Peyer's patch (tissue), 4 donors: ENCODE measurements at places on chromosomes 3 and 15. TPM values are rescaled to one million over a fixed set of nuclear protein-coding genes. Genes with fewer than 3 reads are reported as not detected.
A peak's percentile ranks its signal among the peaks of the same experiment; 100 is the strongest.

GRCh38 chr3:98797905-98798304 lies 34.8 kb downstream of the ST3GAL6 start:
- no peaks in the 10 kb centered on the region for H3K27me3 ChIP-seq
- no peak overlapping the region for H3K4me3 ChIP-seq

DNA sequence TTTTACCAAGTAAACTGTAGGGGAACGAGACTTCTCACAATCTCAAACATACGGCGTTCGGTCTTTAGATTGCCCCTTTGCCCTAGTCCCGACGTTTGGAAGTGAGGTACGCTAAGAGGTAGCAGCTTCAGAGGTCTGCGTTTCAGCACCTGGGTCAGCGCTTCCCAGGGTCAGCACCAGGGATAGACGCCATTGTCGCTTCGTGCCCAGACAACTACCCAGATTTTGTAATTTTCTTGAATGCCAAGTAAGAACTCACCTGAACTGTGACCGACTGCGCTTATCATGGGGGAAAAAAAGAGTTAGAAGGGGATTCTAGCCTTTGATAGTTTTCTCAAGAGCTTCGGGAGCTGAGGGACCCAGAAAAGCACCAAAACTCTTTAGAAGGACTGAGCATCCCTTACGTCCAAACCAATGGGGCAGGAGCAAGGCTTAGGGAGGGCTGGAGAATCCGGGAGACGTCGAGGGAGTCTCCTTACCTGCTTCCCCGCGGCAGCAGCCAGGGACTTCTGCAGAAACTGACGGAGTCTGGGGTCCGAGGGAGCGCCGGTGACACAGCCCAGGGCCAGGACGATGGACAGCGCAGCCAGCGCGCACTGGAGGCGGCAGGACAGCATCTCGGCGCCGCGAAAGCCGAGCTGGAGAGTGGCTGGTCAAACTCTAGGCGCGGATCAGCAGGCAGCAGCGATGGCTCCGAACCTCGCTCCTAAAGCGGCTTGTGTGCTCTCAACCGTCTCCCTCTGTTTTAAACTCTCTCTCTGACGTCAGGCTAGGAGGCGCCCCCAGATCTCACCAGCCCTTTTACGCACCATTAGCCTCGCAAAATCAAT lies at the start of gene SST:
TSS of gene SST (minus strand) at position 720 of the 830 bp plus-strand sequence. CDS start at position 617, 103 bp downstream.
- H3K27ac ChIP-seq = no peak within 1 kb of the TSS
- H3K27me3 ChIP-seq = no peaks in the 10 kb centered on the region
- no peak within 1 kb of the TSS for H3K4me3 ChIP-seq
- DNase-seq = no peak

GRCh38 chr3:115685097-115685496 lies 61.8 kb downstream of the GAP43 start:
- H3K27me3 ChIP-seq = no peaks in the 10 kb centered on the region
- H3K27ac ChIP-seq = no peak overlapping the region
- H3K4me1 ChIP-seq = no peaks in the 10 kb centered on the region
- H3K4me3 ChIP-seq = no peak overlapping the region

DNA sequence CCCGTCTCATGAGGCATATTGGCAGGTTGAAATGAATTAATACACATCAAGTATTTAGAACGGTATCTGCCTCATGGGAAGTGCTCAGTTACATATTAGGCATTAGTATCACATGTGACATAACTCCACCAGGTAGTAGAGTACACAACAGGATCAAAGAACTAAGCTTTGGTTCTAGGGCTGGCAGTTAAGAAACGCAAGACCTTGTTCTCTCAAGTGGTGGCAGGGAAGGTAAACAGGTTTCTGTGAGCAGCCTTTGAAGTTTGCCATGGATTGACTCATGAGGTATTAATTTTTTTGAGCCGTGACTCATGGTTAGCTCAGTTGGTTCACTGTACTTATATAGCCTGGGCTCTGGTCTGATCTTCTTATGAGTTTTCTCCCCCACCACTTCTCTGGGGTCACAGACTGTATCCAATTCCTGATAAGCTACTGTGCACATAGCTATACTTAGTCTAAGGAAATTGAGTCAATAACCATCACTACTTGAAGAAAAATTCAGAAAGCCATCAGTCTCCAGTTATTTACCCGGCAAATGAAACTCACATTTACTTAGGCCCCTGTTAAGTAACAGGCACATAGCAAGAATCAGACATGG lies 155.6 kb upstream of the STT3B start:
- no peak overlapping the region for H3K4me3 ChIP-seq
- no peaks in the 10 kb centered on the region for H3K36me3 ChIP-seq
- H3K4me1 ChIP-seq = no peaks in the 10 kb centered on the region

DNA sequence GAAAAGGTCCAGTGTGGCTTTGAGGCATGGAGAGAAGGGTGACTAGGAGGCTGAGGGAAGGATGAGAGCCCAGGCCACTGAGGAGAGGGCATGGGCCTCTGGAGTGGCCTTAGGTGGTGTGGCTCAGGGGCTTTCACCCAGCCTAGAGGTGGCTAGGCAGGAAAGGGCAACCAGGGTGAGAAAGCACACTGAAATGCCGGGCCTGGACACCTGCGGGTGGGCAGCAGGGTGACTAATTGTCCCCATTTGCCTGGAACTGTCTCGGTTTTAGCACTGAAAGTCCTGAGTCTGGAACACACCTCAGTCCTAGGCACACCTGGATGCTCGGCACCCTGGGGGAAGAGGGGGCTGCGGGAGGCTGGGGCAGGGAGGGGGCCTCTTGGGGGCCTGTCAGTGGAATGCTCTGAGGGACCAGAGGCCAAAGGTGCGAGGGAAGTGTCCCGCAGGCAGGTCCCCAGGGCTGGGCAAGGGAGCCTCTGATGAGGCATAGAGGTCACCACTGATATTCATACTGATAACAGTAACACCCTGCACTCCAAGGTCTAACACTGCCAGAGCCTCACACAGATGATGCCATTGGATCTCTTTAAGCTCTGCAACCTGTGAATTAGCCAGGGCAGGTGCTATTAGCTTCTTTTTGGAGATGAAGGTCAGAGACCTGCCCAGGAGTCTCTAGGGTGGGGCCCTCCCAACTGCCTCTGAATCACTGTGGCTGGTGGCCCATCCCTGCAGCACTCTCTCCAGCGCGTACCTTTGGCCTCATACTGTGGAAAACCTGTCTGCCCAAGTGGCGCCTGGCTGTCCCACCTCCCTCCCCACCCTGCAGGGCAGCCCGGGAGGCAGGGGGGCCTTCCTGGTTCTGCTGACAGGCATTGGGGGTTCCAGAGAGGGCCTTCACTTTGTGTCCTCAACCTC lies 3.0 kb upstream of the PHGR1 start:
- peaks cover 6% of the 10 kb centered on the region for H3K36me3 ChIP-seq
- H3K4me1 ChIP-seq = no peaks in the 10 kb centered on the region
- no peak overlapping the region for H3K4me3 ChIP-seq
- no peak for DNase-seq
- H3K27me3 ChIP-seq = no peaks in the 10 kb centered on the region

Gene TFG
- 108 TPM for total RNA-seq

- peaks cover 8% of the 10 kb centered on the region for H3K36me3 ChIP-seq
- H3K4me1 ChIP-seq = no peaks in the 10 kb centered on the region
- no peak for DNase-seq
Measured at GRCh38 chr3:138786788-138787271, 47.9 kb downstream of the PIK3CB start.

DNA sequence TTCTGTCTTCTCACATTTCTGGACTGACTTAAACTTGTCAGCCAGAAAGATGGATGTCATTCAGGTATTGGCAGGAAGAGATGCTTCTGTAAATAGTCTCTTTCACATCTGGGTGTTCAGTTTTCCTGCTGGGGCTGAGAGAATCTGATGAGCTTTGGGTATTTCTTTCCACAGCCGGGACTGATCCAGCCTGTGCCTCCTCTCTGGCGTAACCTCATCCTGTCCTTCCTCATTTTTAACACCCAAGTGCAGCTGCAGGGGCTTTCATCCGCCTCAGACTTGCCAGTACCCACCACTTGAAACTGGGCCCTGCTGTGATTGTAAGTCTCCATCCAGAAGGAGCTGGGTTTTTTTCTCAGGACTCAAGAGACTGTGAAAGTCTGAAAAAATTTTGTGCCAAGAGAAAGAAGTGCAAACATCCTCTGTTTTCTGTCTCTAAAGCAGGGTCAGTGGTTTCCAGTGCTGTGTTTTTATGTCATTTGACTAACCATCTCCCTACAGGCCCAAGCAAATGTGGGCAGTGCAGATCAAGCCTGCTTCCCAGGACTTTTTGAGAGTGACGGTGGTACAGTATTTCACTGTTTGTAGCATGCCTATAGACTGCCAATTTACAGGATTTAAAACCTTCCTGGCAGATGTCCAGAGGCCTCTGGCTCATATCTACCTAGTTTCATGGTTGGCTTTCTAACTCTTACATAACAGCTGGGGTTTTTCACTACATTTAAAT lies 342.7 kb downstream of the PTPRG start:
- H3K27me3 ChIP-seq = no peaks in the 10 kb centered on the region
- peak overlapping the region; percentile 22 for H3K27ac ChIP-seq
- H3K4me3 ChIP-seq = no peak overlapping the region
- no peak for DNase-seq
- no peaks in the 10 kb centered on the region for H3K4me1 ChIP-seq
- H3K36me3 ChIP-seq = no peaks in the 10 kb centered on the region

GRCh38 chr15:65258375-65259262 lies 28.1 kb downstream of the PARP16 start:
- no peaks in the 10 kb centered on the region for H3K27me3 ChIP-seq
- H3K27ac ChIP-seq = peak overlapping the region; percentile 78
- DNase-seq = no peak
- H3K36me3 ChIP-seq = peaks cover 40% of the 10 kb centered on the region

DNA sequence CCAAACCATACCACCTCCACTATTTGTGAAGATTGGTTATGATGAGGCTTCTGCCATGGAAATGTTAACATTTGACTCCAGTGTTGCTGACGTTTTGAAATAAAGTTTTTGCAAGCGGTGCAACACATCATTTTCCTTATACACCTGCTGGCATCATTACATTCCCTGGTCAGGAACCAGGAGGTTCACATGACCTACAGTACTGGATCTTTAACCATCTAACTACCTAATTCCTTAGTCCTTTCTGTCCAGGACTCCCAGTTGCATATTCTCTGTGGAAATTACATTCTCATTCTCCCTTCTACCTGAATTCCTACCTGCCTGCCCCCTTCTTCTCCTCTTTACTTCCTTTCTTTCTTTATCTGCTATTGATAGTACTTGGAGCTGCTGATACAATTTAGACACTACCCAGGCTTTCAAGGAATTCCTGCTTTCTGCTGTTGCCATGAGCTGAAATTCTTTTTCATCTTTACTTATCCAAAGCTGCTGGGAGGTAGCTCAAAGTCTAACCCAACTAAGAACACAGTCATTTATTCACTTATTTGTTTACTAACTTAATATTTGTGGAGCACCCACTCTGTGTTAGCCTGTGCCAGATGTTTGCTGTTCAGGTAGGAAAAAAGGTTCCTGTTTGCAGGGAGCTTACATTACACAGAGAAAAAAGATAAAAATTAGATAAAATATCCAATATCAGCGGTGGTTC lies 144.2 kb downstream of the EDEM1 start:
- no peaks in the 10 kb centered on the region for H3K4me1 ChIP-seq
- H3K27ac ChIP-seq = no peak overlapping the region
- no peak overlapping the region for H3K4me3 ChIP-seq
- no peaks in the 10 kb centered on the region for H3K36me3 ChIP-seq
- H3K27me3 ChIP-seq = no peaks in the 10 kb centered on the region
- DNase-seq = no peak

Gene SHF
- 20.6 TPM for total RNA-seq

DNA sequence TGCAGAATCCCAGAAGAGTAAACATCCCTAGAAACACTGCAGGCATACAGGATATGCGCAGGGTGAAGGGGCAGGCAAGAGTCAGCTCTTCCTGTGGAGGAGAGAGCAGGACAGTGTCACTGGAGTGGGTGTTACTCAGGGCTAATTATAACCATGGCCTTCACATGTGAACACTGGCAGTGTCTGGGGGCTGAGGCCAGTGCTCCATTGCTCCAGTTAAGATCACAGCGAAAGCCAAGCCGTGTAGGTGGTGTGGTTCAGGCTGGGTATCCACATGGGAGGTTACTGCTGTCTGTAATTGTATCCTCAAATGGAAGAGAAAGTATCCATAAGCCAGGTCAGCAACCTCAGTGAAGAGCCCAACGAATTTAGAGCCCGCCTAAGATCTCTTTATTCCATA lies 84.6 kb downstream of the MESD start:
- no peak overlapping the region for H3K4me3 ChIP-seq
- no peak overlapping the region for H3K27ac ChIP-seq
- H3K4me1 ChIP-seq = no peaks in the 10 kb centered on the region
- H3K27me3 ChIP-seq = no peaks in the 10 kb centered on the region
- no peaks in the 10 kb centered on the region for H3K36me3 ChIP-seq
- no peak for DNase-seq

- peak; percentile 89 for DNase-seq
- peak overlapping the region; percentile 42 for H3K4me3 ChIP-seq
- no peak overlapping the region for H3K27ac ChIP-seq
- no peaks in the 10 kb centered on the region for H3K4me1 ChIP-seq
- no peaks in the 10 kb centered on the region for H3K36me3 ChIP-seq
Measured at GRCh38 chr3:183116025-183116614, 16.8 kb upstream of the MCCC1 start.

DNA sequence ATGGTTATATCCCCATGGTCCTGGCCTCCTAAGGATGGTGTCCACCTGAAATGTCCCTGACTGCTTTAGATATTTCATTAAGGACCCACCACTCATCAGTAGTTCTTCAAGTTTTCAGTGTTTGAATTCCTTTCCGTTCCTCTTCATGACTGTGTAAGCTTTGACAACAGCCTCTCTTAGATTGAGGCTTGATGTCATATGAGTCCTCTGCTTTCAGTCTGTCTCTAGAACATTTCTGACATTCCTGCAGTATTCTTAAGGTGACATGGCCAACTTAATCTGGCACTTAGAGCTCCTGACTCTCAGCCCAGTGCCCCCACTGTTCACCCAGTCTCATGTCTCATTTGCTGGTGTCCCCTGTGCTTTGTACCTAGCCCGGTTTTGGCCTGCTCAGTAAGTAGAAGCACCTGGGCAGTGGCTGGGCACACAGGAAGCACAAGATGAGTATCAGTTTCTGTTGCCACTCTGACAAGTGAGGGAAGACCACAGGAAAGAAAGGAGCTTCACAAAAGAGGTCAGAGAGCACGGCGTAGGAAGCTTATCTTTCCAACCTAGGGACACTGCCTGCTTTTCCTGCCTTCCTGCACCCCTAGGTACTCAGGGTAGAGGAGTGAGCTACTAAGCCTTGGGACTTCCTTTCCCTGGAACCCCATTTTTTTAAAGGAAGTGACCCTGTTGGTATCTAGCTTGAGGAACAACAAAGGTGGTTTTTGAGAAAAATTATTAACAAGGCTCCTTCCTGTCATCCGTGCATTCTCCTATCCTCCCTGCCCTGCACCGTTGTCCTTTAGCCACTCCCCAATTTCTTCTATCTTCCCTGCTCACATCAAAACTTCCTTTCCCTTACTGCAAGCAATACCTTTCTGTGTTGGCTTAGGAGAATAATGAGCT lies 103.1 kb downstream of the KLHL25 start:
- peak overlapping the region; percentile 83 for H3K27ac ChIP-seq
- H3K27me3 ChIP-seq = no peaks in the 10 kb centered on the region
- H3K4me1 ChIP-seq = no peaks in the 10 kb centered on the region
- peak overlapping the region; percentile 35 for H3K4me3 ChIP-seq
- H3K36me3 ChIP-seq = no peaks in the 10 kb centered on the region

- no peak overlapping the region for H3K27ac ChIP-seq
- no peak for DNase-seq
- H3K27me3 ChIP-seq = no peaks in the 10 kb centered on the region
- H3K4me1 ChIP-seq = peaks cover 9% of the 10 kb centered on the region
Measured at GRCh38 chr15:80105595-80105994, 46.1 kb downstream of the ZFAND6 start.
